ENCODE measurements at places on chromosomes 7 and 10.

DNA sequence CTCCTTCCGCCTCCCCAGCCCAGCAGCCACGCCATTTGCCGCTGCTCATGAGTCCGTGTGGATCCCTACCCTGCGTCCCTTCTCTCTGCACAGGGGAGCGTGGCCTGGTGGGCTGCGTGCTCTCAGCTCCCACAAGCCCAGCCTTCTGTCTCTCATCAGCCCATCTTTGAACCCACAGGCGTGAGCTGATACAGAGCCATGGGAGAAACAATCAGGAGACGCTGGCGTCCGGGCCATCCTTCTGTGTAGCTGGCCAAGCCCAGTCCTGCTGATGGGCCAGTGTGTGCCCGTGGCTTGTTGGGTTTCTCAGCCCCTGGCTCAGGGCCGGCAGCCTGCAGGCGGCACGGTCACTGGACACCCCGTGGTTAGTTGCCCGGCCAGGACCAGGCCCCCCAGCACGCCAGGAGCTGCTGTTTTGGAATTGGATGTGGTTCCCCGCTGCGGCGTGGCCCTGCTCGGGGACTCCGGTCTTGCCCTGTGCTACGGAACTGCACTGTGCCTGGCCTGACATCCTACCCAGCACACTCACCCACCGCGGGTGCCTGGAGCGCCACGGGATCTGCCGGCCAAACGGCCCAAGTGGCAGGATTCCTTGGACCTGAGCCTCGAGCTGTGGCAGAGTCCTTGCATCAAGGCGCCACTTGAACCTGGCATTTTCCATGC, 88.9 kb downstream of the ELFN1 start:
- no peak for DNase-seq

DNA sequence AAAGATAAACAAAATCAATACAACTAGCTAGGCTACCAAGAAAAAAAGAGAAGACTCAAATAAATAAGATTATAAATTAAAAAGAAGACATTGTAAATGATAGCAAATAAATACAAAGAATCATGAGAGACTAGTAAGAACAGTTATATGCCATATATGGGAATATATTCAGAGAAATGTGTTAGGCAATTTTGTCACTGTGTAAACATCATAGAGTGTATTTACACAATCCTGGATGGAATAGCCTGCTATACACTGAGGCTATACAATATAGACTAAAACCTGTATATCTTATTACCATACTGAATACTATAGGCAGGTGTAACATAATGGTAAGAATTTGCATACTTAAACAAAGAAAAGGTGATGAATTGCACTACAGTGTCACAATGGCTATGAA, 717.4 kb downstream of the PARD3 start:
- DNase-seq = no peak

DNA sequence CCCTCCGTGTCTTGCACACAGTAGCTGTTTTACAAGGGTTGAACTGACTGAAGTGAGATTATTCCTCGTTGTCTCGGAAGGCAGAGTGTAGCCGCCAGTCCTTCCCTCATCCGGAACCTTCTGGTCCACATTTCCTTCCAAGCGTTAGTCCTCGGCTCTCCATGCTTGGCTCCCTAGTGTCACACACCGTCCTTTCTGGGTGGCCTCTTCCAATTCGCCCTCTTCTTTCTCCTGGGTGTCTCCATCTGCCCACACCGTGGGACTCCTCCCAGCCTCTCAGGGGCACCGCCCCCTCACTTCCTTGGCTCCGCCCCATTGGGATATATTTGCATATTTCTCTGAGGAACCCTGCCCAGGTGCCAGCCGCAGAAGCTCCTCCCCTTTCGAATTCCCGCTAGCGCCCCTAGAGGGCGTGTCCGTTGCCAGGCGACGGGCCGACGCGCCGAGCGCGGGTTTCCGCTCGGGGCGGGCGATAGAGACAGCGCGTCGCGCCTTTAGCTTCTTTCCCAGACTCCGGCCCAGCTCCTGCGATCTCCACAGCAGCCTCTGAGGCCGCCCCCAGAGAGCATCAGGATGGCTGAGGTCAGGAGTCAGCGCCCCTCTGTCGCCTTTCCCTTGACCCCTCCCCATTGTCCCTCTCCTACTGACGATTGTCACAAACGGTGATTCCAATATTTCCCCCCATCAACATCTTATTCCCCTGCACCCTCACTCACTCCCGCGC, at the start of gene CFAP58:
CFAP58 (plus strand) TSS at position 509 of the 724 bp plus-strand sequence; CDS start at position 574, 65 bp downstream.
- DNase-seq = peak; percentile 92

DNA sequence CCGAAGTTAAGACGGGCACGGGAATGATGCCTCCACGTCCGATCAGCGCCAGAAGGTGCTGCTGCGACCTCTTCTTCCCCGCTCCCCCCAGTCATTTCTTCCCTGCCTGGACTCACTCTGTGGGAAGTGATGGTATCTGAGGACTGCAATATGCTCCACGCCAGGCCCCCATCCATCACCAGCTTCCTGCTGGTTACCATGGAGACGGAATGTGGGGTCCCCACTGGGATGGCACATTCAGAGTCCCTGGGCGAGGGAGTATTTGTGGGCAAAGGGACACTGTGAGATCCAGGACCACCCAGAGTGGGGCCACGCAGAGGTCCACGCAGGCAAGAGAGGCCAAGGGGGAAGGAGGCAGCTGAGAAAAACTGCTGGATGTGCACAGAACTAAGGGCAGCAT, 39.7 kb downstream of the CARD11 start:
- DNase-seq = no peak

DNA sequence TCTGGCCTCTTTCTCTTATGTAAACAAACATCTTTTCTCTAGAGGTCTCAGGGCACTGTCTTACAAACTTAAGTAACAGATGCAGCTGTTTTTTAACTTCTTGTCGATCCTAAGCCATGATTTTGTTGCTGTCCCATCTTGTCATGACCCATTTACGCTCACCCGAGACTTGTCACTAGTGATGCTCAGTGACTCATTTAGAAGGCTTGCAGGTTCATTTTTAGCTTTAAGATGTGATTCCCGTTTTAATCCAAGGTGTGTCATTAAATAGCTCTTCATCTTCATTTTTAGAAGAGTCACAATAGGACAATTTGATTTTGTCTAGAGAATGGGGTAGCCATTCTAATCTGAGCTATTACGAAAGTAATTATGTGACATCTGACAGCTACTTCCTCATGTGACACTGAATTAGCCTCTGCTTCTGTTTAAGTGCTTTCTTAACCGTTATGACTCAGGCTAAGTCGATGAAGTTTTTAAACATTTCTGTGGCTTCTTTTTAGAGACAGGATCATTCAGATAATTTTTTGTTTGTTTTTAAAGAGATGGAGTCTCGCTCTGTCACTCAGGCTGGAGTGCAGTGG, 42.7 kb downstream of the SPDYE5 start:
- DNase-seq = no peak

- no peak for DNase-seq
Observed at GRCh38 chr10:128557149-128557710, 431.0 kb upstream of the MKI67 start.

DNA sequence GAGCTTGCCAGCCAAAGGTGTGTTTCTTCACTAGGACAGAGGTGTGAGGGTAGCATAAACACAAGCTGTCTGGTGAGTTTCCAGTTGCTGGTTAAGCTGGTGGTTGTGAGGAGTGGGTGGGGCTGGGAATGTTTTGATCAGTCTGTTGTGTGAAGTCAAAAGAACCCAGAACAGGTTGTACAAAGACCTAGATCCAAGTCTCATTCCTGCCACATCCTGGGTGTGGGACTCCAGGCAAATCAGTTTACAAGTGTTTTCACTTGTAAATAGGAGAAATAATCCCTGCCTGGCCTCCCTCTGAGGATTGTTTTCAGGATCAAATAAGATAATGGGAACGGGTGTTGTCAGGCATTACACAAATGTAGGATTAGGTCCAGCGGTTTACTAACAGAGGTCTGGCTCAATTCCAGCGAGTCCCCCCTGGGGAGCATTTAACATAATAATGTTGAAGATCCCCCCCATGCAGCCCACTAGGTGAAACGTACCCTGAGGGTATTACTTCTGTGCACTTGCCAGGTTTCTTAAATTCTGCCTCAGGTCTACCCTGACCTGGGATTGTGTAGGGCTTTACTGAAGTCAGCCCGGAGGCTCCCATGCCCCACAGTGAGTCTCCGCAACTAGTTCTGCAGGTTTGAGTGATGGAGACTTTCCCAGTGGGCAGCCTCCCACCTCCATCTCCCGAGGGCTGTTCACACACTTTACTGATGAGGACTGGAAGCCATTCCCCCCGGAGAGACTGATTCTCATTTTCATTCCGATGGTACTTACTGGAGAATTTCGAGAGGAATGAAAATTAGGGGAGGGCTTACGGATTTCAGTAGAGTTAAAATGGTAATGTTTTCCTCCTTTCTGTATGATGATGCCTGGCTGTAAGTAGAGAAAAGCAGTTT, 2.7 kb upstream of the FRAT2 start:
- no peak for DNase-seq

GRCh38 chr10:45082176-45082575, 81.5 kb downstream of the ZNF22 start:
- no peak for DNase-seq

DNA sequence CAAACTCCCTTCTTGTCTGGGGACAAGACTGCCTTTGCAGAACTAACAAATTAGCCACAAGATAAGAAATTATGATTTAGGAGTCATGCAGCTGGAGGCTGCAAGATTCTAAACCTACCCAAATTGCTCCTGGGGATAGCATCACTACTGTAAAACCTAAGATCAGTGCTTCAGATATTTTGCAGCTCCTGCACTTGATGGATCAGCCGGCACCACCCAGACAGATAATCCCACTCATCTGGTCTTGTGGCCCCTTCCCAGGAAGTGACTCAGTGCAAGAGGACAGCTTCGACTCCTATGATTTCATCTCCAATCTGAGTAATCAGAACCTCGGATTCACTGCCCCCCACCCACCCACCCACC, 181.9 kb downstream of the AKR1D1 start:
- peak; percentile 65 for DNase-seq

DNA sequence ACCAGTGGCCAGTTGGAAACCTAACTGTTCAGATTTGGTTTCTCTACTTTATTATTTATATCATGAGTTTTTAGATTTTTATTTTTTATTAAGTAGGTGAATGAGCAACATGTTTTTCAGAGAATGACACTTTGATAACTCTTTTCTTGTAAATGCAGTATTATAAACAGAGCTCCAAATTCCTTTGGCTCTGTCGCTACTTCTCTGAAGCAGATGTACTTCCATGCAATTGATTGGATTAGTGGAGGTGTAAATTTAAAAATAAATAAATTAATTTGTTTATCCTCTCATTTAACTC, 34.3 kb upstream of the ICA1 start:
- DNase-seq = no peak

DNA sequence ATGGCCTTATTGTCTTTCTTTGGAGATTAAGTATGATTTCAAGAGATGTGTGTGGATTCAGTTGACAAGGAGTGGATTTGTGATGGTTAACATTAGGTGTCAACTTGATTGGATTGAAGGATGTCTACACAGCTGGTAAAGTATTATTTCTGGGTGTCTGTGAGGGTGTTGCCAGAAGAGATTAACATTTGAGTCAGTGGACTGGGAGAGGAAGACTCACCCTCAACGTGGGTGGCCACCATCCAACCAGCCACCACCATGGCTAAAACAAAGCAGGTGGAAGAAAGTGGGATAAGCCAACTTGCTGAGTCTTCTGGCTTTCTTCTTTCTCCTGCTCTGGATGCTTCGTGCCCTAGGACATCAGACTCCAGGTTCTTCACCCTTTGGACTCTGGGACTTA, 76.1 kb downstream of the GPR37 start:
- DNase-seq = no peak

DNA sequence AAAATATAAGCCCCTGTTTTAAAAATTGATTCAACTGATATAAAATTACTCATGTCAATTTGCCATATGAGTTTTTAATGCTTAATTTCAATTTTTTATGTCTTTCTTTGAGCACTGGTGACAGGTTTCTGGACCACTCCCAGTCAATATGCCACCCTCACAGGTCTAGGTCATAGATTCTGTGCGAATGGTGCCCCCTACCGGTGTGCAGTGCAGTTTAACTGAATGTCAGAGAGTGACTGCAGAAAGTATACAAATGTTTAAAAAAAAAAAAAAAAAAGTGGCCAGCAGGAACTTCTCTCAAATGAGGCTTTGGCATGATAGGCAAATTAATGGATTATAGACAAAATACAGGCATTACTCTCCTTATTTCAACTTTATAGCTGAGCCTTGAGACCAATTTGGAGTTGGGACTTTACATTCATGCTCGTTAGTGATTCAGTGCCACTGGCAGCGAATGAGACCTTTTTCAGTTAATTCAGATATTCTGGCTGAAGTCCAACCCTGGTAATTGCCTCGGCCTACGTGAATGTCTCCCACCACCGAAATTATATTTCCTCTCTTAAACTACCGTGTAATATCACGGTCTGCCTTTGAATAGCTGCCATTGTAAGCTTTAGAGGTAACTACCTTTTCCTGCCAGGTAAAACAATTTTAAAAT, 427.6 kb downstream of the PHTF2 start:
- peak; percentile 88 for DNase-seq

- peak; percentile 3 for DNase-seq
Observed at GRCh38 chr7:2038931-2039728, 193.6 kb downstream of the MAD1L1 start.

DNA sequence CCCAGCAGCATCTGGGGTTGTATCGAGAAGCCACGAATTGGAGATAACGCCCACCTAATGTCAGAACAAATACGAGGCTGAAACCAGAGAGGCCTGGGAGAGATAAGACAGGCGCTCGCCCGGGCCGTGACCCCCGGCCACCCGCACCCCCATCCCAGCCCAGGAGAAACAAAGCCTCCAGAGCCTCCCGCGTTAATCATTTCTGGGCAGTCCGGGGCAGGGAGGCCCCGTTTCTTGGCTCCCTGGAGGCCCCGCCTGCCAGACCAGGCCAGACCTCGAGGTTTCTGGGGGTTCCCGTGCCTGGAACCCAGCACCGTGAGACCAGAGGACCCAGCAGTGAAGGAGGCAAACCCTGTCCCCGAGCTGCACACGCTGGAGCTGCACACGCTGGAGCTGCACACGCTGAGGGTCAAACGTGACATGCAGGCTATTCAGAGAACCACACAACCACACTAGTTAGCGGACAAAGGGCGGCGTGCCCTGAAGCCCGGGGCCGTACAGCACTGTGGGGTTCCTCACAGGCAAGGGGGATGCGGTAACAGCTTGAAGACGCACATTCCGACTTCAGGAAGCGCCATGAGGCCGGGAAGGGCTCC, 53.4 kb downstream of the FOXL3 start:
- no peak for DNase-seq

DNA sequence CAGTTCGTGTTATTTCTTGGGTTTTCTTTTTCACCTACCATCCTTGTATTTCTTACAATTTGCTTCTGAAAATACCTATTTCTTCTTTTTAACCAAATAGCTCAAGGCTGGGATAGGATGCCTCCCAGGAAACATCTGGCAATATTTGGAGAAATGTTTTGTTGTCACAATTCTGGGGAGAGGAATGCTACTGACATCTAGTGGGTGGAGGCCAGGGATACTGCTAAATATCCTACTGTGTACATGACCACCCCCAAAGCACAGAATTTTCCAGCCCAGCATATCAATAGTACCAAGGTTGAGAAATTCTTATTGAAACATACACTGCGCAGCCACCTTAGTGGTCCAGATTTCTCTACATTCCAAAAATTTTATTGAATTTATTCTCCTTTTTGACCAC, 55.5 kb downstream of the CNTNAP2 start:
- DNase-seq = no peak

DNA sequence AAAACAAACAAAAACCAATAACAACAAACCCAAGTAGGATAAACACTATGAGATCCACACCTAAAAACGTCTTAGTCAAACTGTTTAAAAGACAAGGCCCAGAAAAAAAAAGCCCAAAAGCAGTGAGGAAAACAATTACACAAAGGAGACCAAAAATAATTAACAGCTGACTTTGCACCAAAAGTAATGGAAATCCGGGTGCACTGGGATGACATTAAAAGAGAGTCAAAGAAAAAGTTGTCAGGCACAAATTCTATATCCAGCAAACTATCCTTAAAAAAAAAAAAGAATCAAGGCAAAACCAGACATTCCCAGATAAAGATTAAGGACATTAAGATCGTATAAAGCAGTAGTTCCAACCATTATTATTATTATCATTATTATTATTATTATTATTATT, 7.9 kb upstream of the ANKRD26 start:
- no peak for DNase-seq
